Chondrocyte (in vitro differentiated cells): ENCODE measurements at places on chromosomes 12 and 14. TPM values are rescaled to one million over a fixed set of nuclear protein-coding genes. Genes with fewer than 3 reads are reported as not detected.

DNA sequence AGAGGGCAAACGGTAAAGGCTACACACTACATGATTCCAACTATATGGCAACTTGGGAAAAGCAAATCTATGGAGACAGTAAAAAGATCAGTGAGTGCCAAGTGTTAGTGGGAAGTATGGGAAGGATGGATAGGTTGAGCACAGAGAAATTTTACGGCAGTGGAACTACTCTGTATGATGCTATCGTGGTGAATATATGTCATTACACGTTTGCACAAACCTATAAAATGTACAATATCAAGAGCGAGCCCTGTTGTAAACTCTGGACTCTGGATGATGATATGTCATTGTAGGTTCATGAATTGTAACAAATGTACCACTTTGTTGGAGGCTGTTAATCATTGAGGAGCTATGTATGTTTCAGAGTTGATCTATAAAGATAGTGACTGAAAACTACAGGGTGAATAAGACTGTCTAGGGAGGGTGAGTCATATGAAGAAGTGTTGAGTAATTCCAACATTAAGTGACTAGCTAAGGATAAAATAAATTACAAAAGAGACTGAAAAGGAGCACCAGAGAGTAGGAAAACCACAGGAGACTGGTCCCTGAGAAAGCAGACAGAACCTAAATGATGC is 349.2 kb upstream of the LMO3 start:
- H3K4me1 ChIP-seq, result no peaks in the 10 kb centered on the region
- no peaks in the 10 kb centered on the region for H3K27me3 ChIP-seq
- H3K27ac ChIP-seq, result no peak overlapping the region
- no peaks in the 10 kb centered on the region for H3K36me3 ChIP-seq

C12orf54 gene
- not detected in 3 replicates for total RNA-seq

GRCh38 chr12:54555670-54556257 is 6.4 kb downstream of the PDE1B start:
- no peaks in the 10 kb centered on the region for H3K36me3 ChIP-seq
- no peaks in the 10 kb centered on the region for H3K4me1 ChIP-seq
- H3K4me3 ChIP-seq, result no peak overlapping the region

DNA sequence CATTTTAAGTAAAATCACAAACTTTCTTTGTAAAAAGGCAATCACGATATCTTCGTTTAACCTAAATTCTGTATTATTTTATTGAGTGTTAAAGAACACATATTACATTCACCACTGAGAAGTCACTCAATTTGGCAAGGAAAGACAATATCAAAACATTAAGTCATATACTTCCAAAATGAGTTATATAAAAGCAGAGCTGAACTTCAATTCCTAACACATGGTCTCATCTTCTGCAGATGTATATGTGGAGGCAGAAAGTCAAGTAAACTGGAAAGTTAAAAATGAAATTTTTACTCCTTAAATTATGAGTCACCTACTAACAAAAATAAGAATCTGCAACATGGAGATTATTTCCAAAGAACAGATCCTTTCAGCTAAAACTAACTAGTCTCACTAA is 28.7 kb downstream of the BMAL2 start:
- H3K27ac ChIP-seq, result peak overlapping the region; percentile 61
- no peaks in the 10 kb centered on the region for H3K36me3 ChIP-seq
- peaks cover 24% of the 10 kb centered on the region for H3K4me1 ChIP-seq
